ENCODE measurements at places on chromosomes 1 and 21. TPM values are rescaled to one million over a fixed set of nuclear protein-coding genes. Genes with fewer than 3 reads are reported as not detected.

Gene PRKACB
- total RNA-seq, result 11.6 TPM

Gene MYOG
- not detected for total RNA-seq

Gene TCHHL1
- total RNA-seq, result not detected

Gene GBP4
- 0.12 TPM for total RNA-seq

Gene CD5L
- not detected for total RNA-seq

Gene KNCN
- not detected for total RNA-seq

Gene RAP1A
- 13.2 TPM for total RNA-seq

Gene GBP7
- not detected for total RNA-seq

Gene HCN3
- total RNA-seq, result 0.53 TPM

Gene HSD3B2
- total RNA-seq, result not detected

Gene GABPA
- 11.2 TPM for total RNA-seq

Gene RPS6KC1
- total RNA-seq, result 17.0 TPM

Gene SRP9
- 205 TPM for total RNA-seq

Gene LRRC8C
- 2.0 TPM for total RNA-seq
